Activated CD4-positive, alpha-beta T cell treated with anti-CD3 and anti-CD28 coated beads, Interleukin-2, amount 10 ng/mL, durations not matched to agents 7 days and 5 days (primary cell): ENCODE measurements at places on chromosomes 1 and 21.

DNA sequence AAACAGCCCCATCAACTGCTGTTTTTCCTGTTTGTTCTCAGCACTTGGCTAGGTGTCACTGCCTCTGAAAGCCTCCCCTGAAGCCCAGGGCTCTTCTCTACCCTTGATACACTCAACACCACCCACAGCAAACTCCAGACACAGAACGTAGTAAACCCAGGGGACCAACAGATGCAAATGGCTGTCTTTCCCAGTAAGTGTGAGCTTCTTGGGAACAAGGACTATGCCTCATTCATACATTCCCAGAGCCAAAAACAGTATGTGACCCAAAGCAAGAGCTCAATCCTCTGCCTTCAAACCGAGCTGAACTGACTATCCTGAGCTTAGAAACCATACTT, 4.4 kb downstream of the LBR start:
- DNase-seq, result no peak

GRCh38 chr1:209406168-209406567, 177.3 kb upstream of the CAMK1G start:
- DNase-seq, result no peak

DNA sequence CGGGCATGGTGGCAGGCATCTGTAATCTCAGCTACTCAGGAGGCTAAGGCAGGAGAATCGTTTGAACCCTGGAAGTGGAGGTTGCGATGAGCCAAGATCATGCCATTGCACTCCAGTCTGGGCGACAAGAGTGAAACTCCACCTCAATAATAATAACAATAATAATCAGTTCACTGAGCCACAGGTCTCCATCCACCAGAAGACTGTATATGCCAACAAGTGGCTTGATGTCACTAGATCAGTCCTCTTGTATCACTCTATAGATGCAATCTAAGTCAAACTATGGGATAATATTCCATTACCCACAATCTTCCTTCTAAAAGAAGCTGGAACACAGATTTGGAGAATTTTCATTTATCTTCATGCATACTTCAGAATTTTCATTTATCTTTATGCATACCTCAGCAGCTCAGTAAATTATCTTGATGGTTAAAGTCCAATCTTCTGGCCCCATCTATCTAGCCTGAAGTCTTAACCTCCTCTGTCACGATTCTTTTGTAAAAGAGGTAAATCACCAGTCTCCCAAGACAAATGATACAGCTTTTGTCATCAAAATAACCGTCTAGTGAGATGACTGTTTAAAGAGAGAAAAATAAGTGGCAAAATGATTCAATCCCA, 61.8 kb downstream of the PUM1 start:
- DNase-seq, result no peak

GRCh38 chr21:28342212-28342810, 650.4 kb downstream of the LTN1 start:
- no peak for DNase-seq

- no peak for DNase-seq
Observed at GRCh38 chr1:111591937-111592336, 27.7 kb upstream of the RAP1A start.

DNA sequence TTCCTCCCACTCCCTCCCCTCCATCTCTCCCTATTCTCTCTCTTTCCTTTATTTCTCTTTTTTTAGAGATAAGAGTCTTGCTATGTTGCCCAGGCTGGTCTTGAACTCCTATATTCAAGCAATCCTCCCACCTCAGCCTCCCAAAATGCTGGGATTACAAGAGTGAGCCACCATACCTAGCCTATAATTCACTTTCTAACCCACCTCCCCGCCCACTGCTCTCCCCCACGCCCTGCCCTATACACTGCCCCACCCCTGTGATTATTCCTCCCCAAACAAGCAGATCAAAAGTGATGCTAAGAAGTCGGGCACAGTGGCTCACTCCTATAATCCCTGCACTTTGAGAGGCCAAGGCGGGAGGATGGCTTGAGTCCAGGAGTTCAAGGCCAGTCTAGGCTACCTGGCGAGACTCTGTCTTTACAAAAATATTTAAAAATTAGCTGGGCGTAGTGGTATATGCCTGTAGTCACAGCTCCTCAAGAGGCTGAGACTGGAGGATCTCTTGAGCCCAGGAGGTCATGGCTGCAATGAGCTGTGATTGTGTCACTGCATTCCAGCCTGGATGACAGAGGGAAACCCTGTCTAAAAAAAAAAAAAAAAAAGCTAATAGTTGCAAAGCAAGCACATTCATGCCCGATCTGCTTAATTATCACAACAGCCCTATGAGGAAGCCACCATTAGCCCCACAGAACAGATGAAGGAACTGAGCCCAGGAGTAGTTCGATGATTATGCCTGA, 12.8 kb upstream of the E2F2 start:
- no peak for DNase-seq

- no peak for DNase-seq
Observed at GRCh38 chr1:208203848-208204609, 40.2 kb downstream of the PLXNA2 start.

DNA sequence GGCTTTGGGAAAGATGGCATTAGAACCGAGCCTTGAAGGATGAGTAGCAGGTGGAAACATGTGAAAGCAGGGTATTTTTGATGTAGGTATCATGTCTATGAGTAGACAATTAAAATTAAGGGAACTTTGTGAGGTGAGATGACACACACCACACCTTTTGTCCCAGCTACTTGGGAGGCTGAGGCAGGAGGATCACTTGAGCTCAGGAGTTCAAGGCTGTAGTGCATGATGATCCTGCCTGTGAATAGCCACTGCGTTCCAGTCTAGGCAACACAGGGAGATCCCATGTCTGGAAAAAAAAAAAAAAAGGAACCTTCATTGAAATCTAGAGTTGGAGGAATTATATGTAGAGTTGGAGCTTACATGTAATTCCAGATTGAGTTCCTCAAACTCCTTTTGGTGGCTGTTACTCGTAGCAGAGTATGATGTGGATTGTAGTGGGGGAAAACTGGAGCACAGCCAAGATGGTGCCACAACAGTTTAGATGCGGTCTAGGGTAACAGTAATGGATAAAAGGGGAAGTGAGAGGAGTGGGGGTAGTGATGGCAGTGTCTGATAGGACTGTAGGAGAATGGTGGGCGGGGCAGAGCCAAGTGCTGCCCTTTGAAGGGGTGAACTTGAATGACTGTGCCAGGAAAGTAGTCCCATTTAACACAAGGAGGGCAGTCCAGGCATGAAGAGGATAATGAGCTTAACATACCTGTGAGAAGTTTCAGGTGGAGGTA, 17.4 kb downstream of the AK4 start:
- DNase-seq, result no peak

GRCh38 chr1:59596432-59596831, 218.3 kb upstream of the HOOK1 start:
- DNase-seq, result no peak

DNA sequence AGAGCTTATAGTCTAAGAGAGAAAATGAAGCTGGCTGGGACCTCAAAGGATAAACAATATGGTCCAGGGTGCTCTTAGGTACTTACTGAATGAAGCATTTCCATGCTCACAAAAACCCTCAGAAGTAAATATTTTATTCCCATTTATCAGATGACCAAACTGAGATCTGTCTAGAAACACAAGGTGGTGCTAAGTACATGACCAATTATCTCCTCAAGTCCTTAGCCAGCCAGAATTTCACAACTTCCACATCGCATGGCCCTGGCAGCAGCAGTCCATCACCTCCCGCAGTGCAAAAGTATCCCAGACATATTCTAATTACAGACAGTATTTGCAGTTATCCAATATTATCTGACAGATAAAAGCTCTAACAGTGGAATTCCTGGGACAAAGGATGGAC, 321.7 kb upstream of the PROX1 start:
- no peak for DNase-seq

DNA sequence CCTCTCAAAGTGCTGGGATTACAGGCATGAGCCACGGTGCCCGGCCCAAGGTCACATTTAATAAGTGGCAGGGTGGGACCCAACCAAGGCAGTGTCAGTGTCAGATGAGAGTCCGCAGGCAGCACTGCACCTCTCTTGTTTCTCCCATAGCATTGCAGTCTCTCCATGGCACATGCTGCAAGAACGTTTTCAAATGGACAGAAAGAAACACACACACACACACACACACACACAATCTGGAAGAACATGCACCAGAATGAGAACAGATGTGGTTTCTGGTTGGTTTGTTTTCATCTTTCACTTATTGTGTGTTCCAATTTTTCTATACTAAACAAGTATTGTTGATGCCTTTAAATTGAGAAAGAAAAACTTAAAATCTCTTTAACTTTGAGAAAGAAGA, 126.5 kb downstream of the SYF2 start:
- DNase-seq, result no peak

DNA sequence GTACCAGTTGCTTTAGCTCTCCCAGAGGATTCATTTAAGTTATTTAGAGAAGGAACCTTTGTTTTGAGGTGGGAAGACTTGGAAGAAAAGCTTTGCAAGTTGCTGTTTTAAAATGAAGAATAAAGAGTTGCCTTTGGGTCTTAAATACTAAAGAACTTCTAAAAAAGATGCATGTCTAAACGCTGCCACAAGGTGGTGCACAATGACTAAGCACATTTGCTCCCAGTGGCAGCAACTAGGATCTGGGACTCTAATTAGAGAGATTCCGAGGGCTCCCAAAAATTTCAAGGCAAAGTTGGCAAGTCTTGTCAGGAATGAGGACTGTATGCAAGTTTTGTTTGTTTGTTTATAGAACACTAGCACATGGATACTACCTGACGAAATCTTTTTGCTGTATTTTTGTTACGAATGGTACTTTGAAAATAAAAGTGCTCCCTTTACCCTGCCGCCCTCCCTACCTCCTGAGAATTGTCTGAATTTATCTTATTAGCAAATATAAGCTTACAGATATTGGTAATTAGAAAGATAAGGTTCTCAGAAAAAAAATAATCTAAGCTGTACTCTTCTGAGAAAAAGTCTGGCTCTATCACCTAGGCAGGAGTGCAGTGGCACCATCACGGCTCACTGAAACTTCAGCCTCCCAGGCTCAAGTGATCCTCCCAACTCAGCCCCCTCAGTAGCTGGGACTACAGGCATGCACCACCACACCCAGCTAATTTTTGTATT, 121.8 kb downstream of the HFM1 start:
- peak; percentile 59 for DNase-seq

DNA sequence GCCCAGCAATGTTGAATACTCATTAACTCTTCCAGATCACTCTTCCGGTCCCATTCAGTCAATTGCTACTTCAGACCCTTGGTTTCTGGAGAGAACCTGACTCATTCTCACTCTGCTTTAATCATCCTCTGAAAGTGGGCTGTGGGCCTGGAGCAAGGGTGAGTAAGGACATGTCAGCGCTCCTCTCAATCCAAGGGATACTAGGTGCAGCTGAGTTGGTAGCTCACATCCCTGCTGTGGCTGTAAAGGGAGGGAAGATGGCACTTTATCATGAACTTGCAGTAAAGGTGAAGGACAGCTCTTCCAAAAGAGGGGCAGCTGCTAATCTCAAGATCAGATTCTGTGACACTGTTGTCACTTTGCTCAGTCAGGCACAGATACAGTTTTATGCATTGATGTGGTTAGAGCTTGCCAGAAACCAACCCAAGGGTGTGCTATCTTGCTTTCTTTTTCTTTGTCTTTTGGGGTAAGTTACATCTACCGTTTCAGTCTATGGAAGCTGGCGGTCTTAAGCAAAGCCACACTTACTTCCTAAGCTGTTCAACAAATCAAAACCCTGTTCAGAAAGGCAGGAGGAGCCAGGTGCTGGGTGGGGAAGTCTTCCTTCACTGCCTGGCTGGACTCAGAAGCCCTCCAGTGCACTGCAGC, 26.5 kb upstream of the NTPCR start:
- peak; percentile 83 for DNase-seq

DNA sequence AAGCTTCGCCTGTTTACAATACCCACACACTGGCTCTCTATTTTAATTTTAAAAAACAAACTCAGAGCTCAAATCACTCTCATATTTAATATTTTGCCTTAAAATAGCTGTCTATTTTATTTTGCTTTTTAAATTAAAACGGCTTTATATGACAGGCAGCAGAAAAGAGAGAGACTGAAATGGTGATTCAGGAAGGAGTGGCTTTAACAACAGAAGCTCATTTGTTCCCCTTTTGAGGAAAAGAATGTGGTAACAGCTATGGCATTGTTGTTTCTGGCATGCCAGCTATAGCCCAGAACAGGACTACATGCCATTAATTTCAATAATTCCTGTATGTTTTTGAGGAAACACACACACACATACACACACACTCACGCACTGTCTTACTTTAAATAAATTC, 234.2 kb upstream of the PTBP2 start:
- DNase-seq, result no peak

DNA sequence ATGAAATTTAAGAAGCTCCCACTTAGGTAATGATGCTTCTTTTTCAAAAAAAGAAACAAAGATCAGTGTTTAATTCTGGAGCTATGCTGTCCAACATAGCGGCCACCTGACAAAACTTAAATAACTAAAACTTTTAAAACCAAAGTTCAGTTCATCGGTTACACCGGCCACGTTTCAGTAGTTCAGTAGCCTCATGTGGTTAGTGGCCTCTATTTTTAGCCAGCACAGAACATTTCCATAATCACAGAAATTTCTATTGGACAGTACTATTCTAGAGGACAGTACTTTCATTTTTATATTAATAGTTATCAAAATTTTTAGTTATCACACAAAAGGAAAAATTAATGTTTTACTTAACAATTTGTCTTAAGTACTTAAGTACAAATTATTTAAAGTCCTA, 141.0 kb downstream of the USP25 start:
- no peak for DNase-seq

DNA sequence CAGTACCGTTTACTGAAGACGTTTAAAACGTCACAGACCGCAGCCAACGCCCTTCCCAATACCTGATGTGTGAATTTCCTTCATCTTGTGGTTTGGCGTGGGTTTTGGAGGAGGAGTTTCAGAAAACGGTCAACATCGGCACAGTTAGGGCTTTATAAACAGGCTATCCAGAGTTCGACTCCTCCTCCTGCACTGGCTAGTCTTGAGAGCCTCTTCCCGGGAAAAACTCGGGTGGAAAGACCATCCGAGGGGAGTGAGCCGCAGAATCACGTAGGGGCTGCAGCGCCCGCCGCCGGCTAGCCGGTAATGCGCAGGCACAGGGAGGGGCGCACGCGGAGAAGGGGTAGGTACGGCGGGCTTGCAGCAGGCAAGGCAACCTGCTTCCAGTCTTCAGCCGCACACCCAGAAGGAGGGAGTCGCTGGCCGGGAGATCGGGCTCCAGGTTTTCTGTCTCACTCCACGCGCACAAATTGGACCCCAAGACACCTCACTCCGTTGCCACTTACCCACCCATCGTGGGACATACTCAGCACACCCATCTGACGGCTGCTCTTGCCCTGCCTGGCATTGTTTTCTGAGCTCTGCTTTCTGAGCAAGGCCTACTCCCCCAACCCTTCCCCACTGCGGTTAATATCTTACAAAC, 25.4 kb downstream of the SLC19A2 start:
- peak; percentile 38 for DNase-seq

GRCh38 chr1:231527586-231528171, 790 bp upstream of the TSNAX start:
- no peak for DNase-seq

- DNase-seq, result no peak
Observed at GRCh38 chr1:29267321-29268070, 31.2 kb downstream of the PTPRU start.

GRCh38 chr1:169466259-169467230, 19.2 kb downstream of the SLC19A2 start:
- peak; percentile 47 for DNase-seq

GRCh38 chr1:20508411-20508771, 440 bp upstream of the MUL1 start:
- DNase-seq, result no peak
